GM04504 (cell line): ENCODE measurements at places on chromosomes 4 and X.

- DNase-seq = no peak
These were observed 16.7 kb downstream of the BCOR start for GRCh38 chrX:40080894-40081678.

- no peak for DNase-seq
These were observed 262.9 kb upstream of the GATB start for GRCh38 chr4:152023674-152024073.

GRCh38 chr4:119105605-119106004, 30.0 kb upstream of the MYOZ2 start:
- DNase-seq = no peak

- no peak for DNase-seq
These were observed 280.3 kb upstream of the KLF3 start for GRCh38 chr4:38383646-38384121.

DNA sequence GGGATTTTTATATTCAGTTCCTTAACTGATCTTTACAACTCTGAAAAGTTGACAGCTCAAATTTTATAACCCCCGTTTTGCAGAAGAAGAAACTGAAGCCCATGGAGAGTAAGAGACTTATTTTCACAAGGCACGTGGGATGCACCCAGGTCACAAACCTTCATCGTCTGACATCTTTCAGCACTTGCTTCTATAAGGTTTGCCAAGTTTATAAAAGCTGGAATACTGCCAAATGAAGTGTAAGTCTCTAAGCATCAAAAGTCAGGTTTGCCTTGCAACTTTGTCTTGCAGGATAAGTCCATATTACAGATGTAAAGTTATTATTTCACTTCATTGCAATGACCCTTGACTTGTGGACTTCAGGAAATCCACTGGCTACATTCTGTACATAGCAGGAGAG, 6.3 kb upstream of the KCNIP4 start:
- DNase-seq = no peak

- DNase-seq = no peak
These were observed 52.1 kb downstream of the RAB40A start for GRCh38 chrX:103467156-103467555.

GRCh38 chr4:99665983-99666382, 8.4 kb upstream of the C4orf54 start:
- no peak for DNase-seq

DNA sequence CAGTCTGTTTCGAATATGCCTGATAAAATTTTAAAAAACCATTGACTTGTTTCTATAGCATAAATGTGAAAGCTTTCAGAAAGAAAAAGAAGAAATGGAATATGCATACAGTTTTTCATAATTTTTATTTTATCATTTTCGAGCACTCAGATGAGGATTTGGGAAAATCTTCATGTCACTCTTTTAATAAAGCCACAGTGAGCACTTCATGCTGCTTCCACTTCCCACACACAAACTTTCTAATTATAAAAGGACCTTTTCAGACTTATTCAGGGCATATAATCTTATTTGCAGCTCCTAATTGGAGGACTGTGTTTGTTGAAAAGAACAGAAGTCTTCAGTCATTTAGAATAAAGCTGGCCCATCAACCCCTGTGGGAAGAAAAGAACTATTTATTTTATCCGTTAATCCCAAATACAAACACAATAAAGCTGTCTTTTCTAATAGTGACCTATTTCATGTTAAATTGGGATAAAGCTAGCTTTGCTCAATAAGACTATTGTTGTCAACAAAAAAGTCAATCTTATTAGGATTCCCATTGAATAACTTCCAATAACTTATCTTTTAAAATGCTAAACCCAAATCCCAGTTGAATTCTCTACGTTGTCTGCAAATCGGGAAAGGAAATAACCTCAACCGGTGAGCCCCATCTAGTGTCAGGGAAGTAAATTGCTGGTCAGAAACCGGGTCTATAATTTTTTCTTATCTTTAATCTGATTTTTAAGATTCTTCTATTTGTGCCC, 211.5 kb downstream of the PDGFRA start:
- no peak for DNase-seq

DNA sequence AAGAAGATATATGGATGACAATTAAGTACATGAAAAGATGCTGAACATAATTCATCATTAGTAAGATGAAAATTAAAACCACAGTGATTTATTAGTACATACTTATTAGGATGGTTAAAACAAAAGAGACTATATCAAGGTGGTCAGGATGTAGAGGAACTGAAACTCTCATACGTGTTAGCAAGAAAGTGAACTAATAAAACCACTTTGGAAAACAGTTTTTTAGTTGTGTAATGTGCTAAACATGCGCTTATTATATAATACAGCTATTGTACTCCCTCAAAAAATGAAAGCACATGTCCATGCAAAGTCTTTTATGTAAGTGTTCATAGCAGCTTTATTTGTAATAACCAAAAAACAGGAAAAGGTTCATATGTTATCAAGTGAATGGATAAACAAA, 89.9 kb upstream of the KCTD8 start:
- DNase-seq = no peak

- DNase-seq = no peak
These were observed 9.8 kb upstream of the PGM2 start for GRCh38 chr4:37816719-37817118.

DNA sequence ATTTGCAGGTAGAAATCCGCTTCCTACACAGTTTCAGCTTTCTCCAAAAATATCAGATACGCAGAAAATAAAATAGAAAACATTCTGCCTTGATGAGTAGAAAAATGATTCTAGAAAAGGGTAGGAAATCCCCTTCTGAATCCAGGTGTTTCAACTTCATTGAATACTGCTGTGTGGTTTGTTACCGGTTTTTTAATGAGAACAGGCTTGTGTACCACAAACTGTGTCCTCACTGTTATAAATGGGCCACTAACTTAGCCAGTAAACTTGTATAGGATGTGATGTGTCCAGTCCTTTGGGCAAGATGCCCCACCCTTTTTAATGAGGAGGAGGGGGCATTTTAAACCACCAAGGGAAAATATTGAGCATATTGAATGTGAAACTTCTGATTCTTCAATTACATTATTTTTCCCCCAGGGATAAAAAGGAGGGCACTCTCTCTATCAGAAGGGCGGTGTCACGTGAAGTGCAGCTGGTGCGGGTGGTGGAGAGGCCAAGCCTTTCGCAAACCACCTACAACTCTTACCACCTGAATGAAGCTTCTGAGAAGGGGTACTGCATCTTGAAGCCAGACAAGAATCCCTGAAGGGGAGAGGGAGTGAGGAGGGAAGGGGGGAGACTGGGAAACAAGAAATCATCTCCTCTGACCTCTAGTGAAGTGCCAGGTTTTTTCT, 4.5 kb downstream of the CXXC4 start:
- no peak for DNase-seq

GRCh38 chr4:141090473-141090872, 42.8 kb downstream of the RNF150 start:
- DNase-seq = no peak

DNA sequence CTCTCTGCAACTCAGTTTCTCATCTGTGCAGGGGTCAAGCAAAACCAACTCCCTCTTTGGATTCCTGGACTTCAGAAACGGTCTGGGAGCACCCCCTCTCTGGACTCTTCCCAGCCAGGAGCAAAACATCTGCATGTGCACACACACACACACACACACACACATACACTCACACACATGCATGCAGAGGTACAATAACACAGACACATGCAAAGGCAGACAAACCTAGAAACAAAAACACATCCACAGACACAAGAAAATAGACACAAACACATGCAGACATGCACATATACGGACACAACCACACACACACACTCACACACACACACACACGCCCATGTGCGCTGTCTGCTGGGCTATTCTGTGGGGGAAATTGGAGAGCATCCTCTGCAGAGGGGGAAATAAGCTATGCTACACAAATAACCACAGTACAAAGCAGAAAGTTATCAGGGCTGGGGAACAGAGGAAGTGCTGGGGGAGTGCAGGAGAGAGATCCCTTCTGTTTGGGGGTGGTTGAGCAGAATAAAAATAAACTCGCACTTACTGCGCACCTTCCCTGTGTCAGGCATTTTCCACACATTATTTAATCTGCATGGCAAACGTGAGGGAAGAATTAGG, 19.9 kb downstream of the IQSEC2 start:
- DNase-seq = no peak

DNA sequence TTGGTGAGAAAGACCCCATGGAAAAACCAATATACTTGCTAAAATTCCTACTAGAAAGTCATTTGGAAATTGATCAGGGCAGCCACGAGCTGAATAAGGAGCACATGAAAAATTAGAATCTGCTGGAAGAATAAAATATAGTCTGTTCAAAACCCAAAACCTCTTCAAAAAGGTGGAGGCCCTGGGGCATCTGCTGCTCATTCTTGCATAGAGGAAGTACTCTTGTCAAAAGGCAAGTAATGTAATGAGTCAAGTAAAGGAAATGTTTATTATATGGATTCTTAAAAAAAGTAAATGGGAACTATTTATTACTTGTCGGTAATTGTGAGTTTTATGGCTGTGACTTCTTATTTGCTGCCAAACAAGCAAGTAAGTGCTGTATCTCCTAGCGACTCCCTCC, 109.5 kb downstream of the GK start:
- no peak for DNase-seq

GRCh38 chr4:104501290-104501689, 6.6 kb upstream of the CXXC4 start:
- no peak for DNase-seq

DNA sequence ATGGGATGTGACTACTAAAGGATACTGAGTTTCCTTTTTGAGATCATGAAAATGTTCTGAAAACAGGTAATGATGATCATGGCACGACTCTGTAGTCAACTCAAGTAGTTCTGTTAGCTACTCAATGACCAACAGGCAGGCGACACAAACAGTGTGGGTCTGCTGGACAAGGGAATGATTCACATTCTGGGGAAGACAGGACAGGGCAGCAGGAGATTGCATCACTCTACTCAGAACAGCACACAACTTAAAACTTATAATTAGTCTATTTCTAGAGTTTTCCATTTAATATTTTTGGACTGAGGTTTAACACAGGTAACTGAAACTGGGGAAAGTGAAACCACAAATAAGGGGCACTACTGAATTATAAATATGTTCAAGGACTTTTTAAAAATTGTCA, 365.2 kb downstream of the PRDM5 start:
- DNase-seq = peak; percentile 3

- DNase-seq = no peak
These were observed 168.6 kb downstream of the MGST2 start for GRCh38 chr4:139834226-139834662.

DNA sequence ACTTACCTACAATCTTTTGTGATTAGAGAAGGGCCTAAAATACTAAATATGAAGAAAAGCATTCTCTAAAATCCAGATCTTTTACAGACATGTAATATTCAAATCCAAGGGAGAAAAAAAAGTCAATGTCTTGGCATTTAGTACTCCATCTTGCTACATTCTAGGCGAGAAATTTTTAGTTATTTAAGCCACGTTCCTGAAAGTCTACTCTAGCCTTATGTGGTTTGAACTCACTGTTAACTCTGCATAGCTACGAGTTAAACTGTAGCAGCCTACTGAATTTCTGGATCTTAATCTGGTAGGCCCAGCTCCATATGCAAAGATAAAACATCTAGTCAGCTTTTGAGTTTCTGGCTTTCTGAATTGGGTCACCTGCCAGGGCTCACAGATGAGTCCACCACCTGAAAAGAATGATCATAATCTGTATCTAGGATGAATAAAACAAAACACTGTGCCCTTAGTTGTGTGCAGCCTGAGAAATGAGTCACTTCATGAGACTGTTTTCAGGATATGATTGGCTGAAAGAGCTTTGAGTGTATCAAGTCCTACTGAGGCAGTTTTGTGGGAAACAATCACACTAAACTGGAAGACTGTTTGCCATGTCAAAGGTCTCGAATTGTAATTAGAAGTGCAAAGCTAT, 3.2 kb upstream of the NEK1 start:
- DNase-seq = no peak
